IPS-NIHi11 (cell line): ENCODE measurements at places on chromosomes 1 and 21.

DNA sequence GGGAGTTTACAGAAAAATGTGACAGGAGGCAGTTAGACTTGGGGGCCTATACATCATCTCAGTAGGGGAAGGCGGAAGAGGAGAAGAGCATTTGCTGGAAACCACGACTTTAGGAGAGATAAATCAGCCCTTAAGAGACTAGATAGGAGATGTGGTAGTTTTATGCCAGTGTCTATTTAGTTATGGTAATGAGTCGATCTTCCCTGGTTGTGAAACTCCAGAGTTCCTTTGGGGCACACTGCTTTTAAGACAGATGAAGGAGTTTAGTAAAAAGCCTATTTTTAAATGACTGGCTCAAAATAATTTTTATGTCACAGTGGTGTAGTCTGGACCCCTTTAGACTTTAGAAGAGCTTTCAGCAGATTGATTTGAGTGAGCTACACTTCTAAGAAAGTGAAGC, 7.8 kb downstream of the PGM1 start:
- DNase-seq: no peak

- no peak for DNase-seq
These were observed 24.2 kb upstream of the NPL start for GRCh38 chr1:182765391-182765790.

GRCh38 chr1:228038387-228039005, 31.7 kb downstream of the WNT3A start:
- no peak for DNase-seq

DNA sequence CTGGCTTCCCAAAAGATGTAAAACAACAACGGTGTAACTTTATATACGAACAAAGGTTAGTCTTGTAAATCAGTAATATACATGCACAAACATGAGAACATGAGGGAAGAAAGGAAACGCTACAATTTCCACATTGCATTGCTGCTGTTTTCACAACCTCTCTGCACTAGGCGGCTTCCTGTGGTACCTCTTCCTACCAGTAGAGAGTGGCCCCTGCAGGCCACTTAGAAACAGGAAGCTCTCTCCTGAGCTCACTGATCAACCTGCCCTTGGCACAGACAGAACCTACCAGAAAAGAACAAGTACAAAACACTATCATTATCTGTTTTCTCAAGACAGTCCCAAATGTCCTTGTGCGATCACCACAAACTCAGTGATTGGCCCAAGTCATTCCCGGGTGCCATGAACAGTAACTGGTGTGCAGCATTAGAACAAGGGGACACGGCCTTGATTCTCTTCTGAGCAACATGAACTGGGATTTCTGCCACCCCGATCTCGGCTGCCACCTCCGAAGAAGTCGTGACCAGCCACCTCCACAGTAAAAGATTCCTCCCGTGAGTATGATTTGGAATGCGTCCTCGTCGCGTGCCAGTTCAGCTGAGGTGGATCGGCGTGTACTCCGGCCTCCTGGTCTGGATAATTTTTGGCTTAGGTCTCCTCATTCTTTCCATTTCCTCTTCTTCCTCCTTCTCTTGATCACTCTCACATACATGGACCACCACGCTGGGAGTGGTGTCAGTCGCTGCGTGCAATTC, 5.7 kb upstream of the KCNE1 start:
- peak; percentile 39 for DNase-seq

DNA sequence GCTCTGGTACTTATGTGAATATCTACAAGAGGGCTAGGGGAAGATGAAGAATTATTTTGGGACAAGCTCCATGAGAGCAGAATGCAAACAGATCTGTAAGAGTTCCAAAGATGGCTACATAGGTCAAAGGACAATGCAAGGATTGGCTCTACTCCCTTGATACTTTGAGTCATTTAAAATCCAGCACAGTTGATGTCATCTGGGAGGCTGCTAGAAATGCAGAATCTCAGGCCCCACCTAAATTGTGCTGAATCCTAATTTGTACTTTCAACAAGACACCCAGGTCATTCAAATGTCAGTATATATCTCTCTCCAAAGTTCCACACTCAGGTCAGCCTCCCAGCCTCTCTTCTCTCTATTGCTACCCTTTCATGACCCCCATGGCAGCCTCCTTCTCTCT, 23.7 kb upstream of the TADA1 start:
- no peak for DNase-seq

DNA sequence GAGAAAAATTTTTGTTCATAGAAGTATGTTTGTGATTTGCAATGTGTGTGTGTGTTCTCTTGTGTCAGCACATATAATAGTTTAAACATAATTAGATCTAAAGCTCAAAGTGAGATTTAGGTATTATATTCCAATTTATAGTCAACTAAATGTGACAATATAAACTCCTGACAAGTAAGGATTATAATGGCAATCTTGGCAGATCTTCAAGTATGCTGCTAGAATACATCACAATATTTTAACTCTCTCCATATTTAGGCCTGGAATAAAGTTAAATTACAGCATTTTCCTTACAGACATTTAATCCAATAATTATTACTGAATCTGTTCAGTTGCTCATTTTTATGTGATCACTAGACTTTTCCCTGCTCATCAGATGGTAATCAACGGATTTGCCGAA, 65.8 kb downstream of the LYPLAL1 start:
- DNase-seq: no peak

DNA sequence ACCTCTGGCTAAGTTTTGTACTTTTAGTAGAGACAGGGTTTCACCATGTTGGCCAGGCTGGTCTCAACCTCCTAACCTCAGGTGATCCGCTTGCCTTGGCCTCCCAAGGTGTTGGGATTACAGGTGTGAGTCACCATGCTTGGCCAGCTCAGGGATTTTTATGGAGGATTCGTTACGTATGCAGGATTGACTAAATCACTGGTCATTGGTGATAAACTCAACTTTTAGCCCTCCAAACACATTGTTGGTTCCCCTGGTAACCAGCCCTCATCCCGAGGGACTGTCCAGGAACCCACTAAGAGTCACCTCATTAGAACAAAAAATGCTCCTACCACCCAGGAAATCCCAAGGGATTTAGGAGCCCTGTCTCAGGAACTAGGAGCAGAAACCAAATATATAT, 40.4 kb downstream of the ST3GAL3 start:
- no peak for DNase-seq

- DNase-seq: no peak
These were observed 25.2 kb downstream of the CHD1L start for GRCh38 chr1:147267711-147268110.

DNA sequence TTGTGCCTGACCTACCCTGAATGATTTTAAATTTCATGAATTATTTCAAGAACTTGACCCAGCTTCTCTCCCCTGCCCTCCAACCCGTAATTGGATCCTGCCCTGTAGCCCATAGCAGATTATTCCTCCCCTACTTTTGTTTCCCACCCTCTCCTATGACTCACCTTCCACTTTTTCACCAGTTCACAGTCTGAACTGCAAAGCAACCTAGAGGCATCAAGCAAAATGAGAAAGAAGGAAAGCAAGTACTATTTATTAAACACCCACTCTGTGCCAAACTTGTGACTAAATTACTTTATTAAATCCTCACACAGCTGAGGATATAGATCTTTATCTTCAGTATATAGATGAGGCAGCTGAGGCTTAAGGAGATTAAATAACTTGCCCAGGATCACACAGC, 20.7 kb upstream of the IKBKE start:
- no peak for DNase-seq

GRCh38 chr1:108877348-108878159, 769 bp downstream of the GPSM2 start:
- DNase-seq: no peak

DNA sequence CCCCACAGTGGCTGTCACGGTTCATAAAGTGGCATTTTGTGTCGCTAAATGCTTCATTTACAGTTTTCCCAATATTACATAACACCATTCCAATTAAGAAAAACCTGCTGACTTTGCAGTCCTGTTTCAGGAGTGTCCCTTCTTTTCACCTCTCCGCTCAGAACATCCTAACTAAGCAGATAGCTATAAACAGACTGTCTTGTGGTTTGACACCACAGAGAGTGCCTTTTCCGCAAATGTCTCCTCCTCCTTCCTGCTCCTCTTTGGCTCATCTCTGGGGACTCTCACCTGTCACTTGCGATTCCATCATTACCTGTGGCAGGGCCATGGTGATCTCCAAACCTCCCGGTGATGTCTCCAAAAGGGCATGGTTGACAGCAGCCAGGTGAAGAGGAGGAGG, 119.0 kb downstream of the CNIH3 start:
- DNase-seq: no peak

DNA sequence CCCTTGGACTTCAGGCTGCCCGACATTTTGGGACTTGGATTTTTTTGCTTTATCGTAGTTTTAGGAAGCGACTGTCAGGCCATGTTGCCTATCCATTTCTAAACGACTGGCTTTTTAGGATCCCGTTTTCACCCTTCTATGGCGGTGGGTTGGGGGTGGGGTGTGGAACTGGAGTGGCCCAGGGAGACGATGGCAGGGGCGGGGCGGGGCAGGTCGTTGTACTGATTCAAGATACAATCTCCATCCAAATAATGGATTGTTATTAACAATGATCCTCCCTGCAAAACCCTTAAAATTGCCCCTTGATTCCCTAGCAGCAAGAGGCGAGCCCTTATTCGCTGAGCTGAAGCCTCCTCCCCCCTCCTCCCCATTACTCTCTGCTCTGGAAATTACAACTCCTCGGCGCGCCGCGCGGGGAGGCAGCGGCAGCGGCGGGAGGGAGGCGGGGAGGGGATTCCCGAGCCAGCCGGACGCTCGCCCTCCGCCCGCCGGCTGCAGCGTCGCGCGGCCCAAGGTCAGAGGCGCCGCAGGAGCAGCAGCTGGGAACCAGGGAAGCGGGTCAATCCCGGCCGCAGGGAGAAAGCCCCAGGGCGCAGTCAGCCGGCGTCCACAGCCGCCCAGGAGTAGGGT, at the start of gene TRIM67:
Gene TRIM67, plus strand, starts transcription at position 392 of the 630 bp plus-strand sequence. CDS start 912 bp downstream, outside the sequence.
- DNase-seq: peak; percentile 80

DNA sequence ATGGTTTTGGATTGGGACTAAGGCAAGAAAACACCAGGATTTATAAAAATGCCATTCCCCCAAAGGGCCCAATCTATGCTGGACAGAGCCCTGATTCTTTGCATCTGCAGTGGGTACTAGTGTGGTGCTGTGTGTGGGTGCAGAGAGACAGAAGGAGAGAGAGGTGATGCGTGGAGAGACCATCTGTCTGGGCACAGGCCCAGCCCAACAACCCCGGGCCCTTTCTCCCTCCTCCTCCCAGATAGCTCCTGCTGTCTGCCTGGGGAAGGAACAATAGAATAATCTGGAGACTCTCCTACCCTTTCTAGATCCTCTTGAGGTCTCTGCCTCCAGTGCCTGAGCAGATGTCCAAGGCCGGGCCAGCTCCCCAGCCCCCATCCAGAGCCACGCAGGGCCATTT, 15.1 kb downstream of the KIAA1614 start:
- DNase-seq: peak; percentile 52

GRCh38 chr1:147167365-147167764, 4.9 kb downstream of the PRKAB2 start:
- DNase-seq: no peak

- DNase-seq: no peak
These were observed 45.1 kb upstream of the EPS15 start for GRCh38 chr1:51564124-51564523.

DNA sequence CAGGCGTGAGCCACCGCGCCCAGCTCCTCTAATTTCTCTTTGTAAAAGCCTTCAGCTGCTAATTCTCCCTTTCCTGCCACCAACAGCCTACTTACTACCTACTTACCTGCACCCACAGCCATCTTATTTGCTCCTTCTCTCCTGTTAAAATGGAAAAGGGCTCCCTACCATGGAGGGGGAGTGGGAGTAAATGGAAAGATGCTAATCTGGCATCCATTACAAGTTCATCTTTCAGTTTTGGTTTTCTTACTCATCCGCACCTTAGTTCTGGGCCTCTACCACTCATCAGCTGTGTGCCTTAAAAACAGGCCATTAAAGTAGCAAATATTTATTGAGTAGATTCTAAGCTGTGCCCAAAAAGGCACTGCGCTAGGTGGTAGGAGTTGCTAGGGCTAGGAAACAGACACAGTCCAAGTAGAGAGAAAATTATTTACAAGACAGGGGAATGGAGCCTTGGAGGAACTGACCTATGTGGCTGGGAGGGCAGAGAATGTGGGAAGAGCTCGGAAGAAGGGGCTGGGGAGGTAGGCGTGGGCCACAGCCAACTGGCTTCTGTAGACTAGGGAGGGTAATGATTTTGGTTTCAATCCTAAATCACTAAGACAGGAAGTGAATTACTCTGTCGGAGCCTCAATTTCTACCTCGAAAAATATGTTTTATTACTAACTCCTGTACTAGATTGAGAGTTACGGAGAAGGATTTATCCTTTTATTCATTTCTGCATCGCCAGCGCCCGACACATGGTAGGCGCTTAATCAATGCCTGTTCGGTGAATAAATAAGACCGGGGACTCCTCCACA, 685 bp upstream of the DDI2 start:
- peak; percentile 22 for DNase-seq

GRCh38 chr1:91948097-91948496, 1.1 kb upstream of the BRDT start:
- no peak for DNase-seq

DNA sequence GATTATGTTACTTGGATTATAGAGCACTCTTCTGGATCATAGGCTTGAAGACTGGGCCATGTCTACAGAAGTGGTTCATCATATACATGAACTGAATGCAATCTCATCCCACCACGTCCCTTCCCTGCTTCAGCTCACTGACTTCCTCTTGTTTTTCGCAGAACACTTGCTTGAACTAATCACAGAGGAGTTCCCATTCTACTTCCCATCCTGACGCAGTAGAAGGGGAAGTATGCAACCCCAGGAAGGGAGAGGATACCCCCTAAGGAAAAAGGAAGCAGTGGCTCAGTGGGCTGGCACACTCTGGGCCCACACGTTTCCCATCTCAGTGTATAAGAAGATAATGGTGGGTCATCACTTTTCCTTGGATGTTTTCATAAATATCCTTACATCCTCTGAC, 36.2 kb downstream of the CASQ2 start:
- no peak for DNase-seq

DNA sequence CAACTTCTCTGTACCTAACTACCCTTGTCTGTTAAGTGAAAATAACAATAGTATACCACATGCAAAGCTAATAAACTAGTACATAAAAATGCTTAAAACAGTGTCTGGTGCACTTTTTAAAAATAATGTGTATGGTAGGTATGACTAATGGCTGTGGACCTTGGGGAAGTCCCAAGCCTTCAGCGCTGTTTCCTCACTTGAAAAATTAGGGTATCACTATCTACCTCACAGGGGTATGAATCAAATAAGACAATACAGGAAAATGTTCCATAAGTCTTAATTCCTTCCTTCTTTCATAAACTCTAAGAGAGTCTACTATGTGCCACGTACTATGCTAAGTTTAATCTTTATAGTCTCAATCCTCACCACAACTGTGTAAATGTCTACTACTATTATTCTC, 32.0 kb downstream of the EGLN1 start:
- DNase-seq: no peak

GRCh38 chr1:3570066-3570986, 41.0 kb downstream of the MEGF6 start:
- no peak for DNase-seq

GRCh38 chr1:25804244-25804963, 4.4 kb downstream of the SELENON start:
- DNase-seq: no peak
